ENCODE measurements at places on chromosomes 1 and 21. TPM values are rescaled to one million over a fixed set of nuclear protein-coding genes. Genes with fewer than 3 reads are reported as not detected.

DNA sequence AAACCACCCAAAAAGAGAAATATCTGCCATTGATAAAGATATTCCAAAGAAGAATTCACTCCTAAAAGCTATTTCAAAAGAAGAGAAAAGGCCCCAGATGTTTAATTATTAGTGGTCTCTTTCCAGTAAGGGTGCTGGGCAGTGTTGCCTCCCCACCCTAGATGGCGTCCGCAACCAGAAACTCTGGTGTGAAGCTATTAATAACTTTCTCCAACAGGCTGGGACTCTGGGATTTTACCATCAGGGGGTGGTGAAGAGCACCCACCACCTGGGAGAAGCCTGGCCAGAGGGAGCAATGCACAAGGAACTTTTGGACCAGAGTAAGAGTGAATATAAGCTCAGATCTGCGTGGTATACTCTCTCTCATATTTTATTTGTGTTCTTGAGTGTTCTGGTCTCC, 115.4 kb upstream of the TIAM1 start:
- DNase-seq: no peak

DNA sequence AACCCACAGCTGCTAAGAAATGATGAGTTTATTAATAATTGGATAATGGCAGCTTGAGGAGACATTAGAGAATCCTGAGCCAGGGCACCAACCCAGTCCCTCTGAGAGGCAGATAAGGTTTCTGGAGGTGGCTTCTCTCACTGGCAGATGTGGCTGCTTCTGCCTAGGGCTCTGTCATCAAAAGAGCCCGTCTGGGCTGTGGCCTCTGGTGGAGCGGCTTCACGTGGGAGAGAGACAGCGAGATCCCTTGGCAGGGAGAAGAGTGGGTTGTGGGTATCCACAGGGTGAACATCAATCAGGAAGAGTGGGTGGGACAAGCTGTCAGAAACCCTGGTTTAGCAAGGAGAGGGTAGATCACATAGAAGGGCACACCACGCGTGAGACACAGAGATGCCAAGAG, 30.0 kb downstream of the VWA5B1 start:
- DNase-seq: no peak

The PGBD5 gene
- polyA plus RNA-seq: 4.8 TPM

The IVNS1ABP gene
- polyA plus RNA-seq: 179 TPM

The ZNF670 gene
- polyA plus RNA-seq: 5.9 TPM

GRCh38 chr21:30880914-30881313, 466 bp downstream of the KRTAP11-1 start:
- DNase-seq: no peak

GRCh38 chr1:155910621-155911121, 478 bp downstream of the RIT1 start:
- no peak for DNase-seq

The RNASEL gene
- polyA plus RNA-seq: 10.6 TPM

GRCh38 chr1:20190256-20191160, 4.2 kb upstream of the PLA2G2C start:
- DNase-seq: no peak

DNA sequence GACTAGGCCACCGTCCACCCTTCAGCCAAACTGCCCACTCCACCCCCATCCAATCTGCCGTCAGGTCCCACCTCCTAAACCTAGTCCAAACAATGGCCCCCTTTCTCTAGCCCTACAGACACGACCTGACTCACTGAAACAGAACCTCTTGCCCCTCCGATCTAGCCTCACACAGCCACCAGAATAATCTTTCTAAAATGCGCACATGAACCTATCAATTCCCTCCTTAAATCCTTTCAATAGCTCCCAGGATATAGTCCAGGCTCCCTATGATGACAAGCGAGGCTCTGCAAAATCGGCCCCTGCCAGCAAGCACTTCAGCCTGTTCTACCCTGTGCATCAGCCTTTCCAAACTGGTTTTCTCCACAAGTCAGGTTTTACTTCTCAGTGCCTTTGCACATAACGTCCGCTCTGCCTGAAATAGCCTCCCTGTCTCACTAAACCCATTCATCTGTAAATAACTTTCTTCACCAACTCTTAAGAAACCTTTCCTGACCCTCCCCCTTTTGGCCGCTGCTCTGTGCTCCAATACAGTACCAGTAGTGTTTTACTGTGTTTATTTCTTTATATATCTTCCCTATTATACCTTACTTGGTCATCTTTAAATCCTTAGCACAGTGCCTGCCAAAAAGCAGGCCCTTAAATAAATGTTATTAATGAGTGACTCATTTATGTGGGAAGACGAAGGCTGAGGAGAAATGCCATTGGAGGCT, 9.0 kb upstream of the CDC20 start:
- no peak for DNase-seq

DNA sequence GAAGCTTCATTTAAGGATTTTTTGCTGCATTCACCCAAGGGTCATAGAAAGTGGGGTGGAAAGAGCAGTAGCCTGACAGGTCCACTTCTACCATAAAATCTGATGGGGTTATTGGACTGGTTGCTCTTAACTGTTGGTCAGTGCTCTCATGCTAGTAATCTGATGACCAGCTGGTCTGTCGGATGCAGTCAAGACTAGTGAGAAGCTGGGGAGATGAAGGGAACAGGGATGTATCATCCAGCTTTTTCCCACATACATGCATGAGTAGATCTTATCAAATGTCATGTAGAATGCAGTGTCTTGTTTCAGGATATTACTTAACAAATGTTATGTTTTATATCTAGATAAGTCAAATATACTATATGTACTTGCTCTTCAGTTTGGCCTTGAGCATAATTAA, 11.1 kb downstream of the ATP1B1 start:
- no peak for DNase-seq

The ANGPTL3 gene
- 0.71 TPM for polyA plus RNA-seq

DNA sequence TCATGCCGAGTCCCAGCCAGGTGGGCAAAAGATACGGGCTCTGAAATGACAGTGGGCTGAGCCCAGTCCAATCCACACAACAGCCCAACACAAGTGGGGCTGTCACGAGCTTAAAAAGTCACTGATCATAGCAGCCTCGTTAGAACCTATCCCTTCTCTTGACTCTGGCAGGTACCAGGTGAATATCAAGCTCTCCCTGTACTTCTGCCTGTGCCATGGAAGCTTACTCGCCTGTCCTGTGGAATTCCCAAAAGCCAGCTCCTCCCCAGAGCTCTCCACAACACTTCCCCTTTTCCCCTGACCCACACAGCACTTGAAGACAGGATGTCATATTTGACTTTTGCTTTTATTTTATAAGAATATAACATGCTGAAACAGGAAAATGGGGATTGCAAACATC, 5.9 kb downstream of the RGS16 start:
- DNase-seq: no peak

DNA sequence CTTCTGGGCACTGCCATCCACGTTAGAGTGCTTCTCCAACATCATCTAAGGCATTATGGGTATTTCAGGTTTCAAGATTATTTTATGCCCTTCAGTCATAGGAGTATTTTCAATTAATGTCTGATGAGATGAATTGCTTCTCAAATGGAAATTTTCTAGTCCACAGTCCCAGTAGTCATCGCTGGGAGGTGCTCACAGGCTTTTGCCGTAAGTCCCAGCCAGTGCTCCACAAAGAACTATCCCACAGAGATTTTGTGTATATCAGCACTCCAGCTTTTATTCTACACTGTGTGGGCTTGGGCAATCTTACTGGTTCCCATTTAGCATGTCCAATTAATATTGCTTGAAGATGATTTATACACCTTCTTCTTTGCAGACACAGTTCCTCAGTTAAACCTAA, 61.0 kb downstream of the SMYD2 start:
- no peak for DNase-seq

GRCh38 chr1:209896346-209896745, 41.7 kb upstream of the SYT14 start:
- no peak for DNase-seq

- DNase-seq: no peak
Measured at GRCh38 chr21:34988625-34989024, 60.5 kb downstream of the RUNX1 start.

The USH2A gene
- polyA plus RNA-seq: 0.06 TPM

DNA sequence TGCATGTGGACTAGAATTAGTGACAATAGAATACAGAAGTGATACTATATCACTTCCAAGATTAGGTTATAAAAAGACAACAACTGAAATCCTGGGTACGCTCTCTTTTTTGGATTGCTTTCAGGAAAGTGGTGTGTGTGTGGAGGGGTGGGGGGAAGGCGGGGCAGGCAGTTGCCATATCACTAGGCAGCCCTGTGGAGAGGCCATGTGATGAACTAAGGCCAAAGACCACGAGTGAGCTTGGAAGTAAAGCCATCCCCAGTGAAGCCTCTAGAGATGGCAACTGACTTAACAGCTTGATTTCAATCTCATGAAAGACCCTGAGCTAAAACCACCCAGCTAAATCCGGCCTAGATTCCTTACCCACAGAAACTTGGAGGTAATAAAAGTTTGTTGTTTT, 6.2 kb upstream of the ASPM start:
- no peak for DNase-seq

DNA sequence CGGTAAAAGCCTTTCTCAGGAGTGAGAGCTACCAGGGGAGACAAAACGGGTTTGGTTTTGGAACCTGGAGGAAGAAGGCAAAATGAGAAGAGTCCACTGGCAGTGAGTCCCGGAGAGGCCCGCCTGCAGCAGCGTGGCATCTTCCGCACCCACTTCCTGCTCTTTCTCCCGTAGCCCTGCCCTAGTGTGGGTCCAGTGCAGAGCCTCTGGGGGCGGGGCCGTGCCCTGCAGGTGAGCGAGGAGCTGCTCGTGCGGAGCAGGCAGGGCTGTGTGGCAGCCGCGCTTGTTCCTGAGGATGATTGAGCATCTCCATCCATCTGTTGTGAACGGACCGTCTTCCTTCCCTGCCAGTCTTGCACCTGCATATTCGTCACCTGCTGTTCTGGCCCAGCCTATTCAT, 66.5 kb downstream of the PEX14 start:
- DNase-seq: no peak

The TDRD5 gene
- polyA plus RNA-seq: 0.31 TPM

DNA sequence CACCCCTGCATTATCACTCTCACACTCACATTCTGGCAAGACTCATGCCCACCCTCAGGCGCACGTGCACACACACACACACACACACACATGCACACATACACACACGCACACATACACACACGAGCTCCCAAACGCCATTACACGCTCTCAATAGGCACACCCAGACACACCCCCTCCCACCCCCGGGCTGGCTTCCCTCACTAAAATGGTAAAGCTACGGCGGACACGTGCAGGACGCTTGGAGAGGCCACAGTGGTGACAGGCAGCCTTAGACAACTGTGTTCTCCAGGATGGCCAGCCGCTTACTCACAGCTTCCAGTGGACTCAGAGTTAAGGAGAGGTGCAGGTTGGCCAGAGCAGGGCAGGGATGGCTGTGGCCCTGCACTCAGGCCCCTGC, 10.1 kb downstream of the MATN1 start:
- DNase-seq: peak; percentile 32

DNA sequence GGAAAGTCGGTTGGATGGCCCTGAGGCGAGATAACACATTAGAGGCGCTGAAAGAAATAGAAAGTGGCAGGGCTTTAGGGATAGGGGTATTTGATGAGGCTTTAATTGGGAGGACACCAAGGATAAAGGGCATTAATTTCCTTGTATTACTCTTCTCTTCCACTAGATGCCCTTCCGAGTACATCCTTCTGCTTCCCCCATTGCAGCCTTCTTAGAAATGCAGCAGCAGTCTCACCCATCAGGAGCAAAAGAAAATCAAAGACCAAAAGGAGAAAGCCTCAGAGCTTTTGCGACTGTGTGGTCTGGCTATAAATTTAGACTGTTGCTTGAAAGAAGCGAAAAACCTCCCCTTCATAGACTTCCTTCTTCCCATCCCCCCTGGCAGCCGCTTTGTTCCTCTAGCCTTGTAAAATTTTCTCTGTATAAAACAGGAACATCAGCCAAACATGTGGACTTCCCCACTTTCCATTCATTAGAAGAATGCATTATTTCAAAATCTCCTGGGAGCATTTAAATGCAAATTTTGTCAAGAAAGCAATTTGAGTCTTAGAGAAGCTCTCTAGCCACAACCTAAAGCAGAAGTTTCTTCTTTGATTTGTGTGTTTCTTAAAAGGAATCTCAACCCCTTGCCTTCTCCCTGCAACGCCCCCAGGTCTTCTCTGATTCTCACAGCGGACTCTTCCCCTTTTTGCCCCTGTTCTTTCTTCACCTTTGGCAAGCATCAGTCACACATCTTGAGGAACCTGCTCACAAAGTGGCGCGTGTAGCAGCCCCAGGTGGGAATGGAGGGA, 76.6 kb downstream of the NDUFS5 start:
- DNase-seq: peak; percentile 66

The PLOD1 gene
- 135 TPM for polyA plus RNA-seq

GRCh38 chr1:204263254-204263910, 49.6 kb upstream of the GOLT1A start:
- DNase-seq: no peak

All from left lung (tissue), 14 donors.